Mucosa of gallbladder (tissue), 1 donor: ENCODE measurements at places on chromosomes 16 and 17. TPM values are rescaled to one million over a fixed set of nuclear protein-coding genes. Genes with fewer than 3 reads are reported as not detected.

The CEP20 gene
- total RNA-seq = 21.2 TPM

- DNase-seq = no peak
Measured at GRCh38 chr16:12805066-12805465, 1.4 kb upstream of the CPPED1 start.

- no peak for DNase-seq
Measured at GRCh38 chr17:55479903-55480302, 31.3 kb downstream of the SMIM36 start.

DNA sequence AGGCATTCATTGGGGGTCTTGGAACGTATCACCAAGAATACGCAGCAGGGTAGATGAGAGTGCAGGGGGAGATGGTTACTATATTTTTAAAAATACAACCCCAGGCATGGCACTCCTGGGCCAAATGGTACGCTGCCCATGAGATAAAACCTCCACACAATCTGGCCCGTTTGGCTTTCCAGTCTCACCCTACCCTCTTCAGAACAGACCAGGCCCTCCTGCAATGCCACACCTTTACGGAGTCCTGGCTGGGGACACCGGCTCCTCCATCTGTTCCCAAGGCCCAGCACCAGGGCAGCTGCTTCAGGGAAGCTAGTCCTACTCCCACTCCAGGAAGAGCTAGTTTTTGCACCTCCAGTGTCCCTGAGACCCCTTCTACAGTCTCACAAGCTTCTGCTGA, 24.4 kb downstream of the SNN start:
- no peak for DNase-seq

DNA sequence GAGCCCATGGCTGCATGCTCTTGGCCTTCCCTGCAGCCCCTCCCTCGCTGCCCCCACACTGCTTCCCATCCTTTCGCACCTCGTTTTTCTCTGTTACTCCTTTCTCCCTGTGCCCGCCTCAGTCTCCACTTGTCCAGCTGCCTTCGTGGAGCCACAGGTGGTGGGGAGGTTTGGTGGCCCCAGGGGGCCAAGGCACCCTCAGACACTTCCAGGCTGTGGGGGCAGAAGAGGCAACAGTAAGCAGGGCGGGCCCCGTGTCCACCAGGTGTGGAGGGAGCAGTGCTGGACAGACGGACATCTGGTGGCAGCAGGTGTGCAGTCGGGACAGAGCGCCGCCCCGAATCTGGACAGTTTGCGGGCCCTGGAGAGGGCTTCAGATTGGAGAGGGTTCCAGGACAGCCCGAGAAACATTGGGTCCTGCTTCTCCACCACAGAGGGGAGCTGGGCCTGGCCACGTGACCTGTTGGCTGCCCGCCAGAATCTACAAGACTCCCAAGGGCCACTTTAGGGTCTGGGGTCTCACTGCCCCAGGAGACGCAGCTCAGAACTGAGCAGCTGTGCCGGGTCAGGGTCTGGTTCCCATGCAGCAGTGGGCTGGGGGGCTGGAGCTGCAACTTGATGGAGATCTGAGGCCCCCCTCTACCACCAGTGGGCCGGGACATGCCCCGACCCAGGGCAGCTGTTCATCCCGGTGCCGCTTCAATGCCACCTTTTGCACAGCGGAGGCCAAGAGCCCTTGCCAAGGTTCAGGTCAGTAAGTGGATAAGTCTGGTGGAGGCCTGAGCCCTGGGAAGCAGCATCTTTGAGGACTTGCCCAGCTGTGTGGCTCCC, 22.8 kb downstream of the BAHCC1 start:
- no peak for DNase-seq

DNA sequence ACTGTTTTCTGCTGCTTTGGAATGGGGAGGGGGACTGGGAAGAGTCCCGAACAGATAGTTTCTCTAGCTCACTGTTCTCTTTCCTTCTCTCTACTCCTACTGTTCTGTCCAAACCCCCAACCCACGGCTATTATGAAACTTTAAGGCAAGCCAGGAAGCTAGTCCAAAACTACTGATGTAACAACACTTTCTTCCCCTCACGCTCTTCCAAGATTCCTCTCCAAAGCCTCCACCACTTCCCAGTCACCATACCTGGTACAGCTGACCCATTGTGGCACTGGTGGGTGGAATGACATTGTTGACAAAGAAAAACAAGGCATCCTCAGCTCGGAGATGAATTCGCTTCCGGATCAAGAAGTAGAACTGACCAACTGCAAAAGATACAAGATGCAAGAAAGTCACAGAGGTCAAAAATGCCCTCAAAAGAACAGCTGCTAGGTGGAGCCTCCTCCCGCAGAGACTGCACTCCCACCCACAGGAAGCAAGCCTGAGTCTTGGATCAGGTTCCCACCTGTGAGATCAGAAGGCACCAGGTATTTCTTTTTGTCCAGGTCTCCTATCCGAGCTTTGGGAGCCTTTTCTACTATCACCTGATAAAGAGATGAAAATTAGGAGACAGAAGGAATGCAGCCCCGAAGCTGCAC, 1.0 kb downstream of the GABARAP start:
- no peak for DNase-seq

- DNase-seq = no peak
Measured at GRCh38 chr16:49411121-49411970, 37.7 kb downstream of the C16orf78 start.

DNA sequence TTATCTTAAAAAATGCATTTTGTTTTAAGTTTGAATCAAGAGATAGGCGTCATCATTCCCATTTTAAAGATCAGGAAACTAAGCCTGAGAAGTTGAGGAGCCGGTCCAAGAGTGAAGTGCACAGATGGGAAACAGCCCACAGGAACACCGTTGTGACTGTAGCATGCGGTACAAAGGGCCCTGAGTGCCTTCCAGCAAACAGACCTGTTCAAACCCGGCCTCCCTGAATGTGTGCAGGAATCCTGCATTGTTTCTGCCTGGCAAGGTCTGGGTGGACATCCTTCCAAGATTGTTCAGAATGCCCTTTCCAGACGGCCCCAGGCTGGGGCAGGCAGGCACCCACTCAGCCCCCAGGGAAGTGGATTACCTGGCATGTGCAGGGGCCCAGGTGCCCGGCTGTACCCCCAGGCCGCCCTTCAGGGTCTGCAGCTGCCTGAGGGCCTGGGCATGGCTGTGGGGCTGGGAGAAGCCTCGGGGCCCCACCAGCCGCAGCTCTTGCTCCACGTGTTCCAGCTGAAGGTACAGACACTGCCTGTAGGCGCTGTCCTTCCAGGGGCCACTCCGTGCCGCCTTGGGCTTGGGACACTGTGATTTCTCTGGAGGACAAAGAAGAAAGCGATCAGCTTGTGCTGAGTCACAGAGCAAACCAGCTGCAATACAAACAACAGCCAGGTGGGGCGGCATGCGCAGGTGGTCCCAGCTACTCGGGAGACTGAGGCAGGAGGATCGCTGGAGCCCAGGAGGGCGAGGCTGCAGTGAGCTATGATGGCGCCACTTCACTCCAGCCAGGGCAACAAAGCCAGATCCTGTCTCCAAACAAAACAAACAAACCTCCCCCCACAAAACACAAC, 45.0 kb upstream of the GCSH start:
- no peak for DNase-seq

DNA sequence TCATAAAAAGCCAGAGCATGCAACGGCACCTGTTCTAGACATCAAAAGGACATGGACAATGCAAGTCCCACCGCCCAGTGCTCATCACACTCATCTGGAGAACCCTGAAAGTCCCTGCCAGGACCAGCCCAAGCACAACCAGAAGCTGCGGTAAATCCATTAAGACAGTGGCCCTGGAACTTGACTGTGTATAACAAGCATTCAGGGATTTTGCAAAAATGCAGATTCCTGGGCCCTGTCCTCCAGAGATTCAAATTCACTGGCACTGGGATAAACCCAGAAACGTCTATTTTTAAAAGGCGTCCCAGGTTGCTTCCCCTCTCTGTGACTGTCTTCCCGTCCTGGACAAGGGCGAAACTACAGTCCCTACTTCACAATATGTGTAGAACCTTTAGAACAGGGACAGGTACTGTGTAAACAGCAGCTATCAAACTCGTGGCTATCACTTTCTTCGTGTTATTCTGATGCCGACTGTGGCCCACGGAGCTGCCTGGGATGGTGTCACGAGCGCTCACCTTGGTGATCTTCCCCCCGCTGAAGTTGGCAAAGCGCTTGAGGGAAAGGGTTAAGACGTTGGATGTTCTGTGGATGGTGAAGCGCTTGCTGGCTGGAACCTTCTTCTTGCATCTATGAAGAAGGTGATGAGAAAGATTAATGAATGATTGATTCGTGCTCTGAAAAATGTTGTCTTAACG, 22.3 kb downstream of the USP36 start:
- no peak for DNase-seq

- no peak for DNase-seq
Measured at GRCh38 chr17:46928467-46929261, 5.7 kb downstream of the GOSR2 start.

DNA sequence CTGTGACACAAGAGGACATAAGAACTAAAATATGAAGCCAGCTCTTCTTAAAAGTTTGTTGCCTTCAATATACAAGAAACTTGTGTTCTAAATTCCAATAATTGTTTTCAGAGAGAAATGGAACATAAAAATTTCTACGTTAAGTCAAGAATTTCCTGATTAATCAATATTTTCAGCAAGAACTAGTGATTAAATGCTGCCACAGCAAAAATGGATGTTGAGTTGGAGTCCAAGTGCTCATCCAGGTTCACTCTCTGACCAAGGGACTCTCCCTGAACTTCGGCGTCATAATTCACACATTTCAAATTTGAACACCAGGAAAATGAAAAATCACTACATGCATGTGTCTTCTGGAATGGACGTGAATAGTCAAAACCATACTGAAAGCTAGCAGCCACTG, 1263.6 kb upstream of the GOT2 start:
- DNase-seq = no peak

DNA sequence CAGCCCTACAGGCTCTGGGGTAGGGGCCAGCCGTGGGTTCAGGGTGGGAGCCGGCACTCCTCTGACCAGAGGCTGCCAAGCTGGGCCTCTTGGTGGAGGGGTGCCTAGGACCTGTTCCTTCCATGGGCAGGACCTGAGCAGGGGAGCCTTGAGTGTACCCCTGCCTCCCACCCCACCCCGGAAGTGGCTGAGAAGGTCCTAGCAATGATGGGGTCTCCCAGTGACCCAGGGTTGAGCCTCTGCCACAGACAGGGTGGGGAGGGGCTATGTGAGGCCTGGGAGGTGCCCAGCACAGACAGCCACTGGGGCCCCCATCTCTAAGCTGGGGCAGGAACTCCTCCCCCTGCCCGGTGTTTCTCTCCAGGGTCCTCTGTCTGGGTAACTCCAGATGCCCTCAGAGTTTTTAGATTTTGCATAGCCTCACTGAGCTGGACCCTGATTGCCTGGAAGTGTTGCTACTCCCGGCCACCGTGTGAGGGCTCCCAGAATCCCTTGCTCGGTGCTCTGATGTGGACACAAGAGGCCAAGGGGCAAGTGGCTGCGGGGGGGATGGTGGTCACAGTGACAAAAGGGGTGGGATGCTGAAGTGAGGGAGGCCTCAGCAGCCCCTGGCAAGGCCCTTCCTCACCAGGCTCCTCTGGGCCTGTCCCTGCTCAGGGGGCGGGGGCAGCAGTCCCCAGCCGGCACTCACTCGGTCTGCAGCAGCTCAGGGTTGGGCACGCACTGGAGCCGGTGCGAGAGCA, 6.4 kb upstream of the MTSS2 start:
- no peak for DNase-seq

The CD79B gene
- 3.4 TPM for total RNA-seq

- no peak for DNase-seq
Measured at GRCh38 chr17:6343736-6344135, 91.2 kb downstream of the AIPL1 start.

The FNDC8 gene
- total RNA-seq = not detected

DNA sequence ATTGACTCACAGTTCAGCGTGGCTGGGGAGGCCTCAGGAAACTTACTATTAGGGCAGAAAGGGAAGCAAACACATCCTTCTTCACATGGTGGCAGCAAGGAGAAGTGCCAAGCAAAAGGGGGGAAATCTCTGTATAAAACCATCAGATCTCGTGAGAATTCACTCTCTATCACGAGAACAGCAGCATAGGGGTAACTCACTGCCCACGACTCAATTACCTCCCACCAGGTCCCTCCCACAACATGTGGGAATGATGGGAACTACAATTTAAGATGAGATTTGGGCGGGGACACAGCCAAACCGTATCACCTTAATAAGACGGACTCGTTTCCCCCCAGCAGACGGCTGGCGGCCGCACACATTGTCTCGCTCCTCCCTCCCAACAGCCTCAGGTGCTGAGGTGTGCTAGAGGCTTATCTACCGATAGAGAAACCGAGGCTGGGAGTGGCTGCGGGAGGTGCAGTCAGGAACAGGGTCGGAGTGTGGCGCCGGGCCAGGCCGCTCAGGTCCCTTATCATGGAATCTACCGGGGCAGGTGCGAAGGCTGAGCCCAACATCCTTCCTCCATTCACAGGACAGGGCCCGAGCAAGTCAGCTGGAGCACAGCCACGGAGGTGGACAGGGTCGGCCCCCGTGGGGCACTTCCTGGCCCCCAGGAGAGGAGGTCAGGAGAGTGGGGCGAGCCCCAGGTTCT, 4.9 kb upstream of the ZG16B start:
- no peak for DNase-seq

DNA sequence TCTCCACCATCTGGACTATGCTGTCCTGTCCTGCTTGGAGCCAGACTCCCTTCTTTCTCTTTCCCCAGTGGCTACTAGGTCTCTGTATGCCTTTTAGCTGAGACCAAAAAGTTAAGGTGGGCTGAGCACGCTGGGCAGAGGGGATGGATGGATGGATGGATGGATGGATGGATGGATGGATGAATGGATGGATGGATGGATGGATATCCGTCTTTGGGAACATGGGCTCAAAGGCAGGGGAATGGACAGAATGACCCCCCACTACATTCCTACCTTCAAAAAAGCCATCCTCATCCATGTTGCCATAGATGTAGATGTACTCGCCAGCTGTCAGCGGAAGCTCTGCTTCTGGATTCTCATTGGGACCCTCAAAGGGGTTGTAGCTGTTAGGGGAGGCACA, 12.8 kb downstream of the TSPOAP1 start:
- no peak for DNase-seq

DNA sequence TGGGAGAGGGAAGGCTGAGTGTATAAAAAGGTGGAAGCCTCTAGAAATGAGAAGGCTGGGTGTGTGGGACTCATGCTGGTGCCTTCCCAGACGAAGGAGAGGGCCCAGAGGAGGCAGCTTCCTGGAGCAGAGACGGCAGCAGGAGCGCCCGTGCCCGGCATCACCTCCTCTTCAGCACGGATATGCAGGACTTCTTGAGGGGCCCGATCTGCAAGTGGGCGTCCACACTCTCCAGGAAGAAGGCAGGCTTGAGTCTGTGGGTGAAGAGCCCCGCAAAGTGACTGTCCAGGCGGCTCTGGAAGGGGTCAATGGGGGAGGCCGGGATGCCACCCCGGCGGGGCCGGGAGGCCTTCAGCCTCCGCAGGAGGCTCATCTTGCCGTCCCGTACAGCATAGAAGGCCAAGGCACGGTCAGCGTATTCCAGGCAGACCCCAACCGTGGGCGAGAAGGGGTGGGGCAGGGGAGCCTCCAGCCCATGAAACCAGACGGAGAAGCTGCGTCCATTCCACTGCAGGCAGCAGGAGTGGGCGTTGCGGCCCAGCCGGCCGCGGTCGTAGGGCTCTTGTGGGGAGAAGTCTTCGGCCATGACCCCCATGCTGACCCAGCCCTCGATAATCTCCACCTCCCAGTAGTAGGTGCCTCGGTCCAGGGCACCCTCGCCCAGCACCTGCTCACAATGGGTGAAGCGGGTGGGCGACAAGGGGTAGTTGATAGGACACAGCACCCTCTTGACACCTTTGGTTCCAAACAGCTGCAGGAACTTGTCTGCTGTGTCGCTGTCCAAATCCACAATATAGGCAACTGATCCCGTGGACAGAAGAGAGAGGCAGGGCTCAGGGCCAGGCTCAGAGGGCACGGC, 3.8 kb downstream of the TRIM47 start:
- no peak for DNase-seq
